ENCODE measurements at places on chromosomes 13 and 19. TPM values are rescaled to one million over a fixed set of nuclear protein-coding genes. Genes with fewer than 3 reads are reported as not detected.

The ZNF441 gene
- 9.3 TPM for polyA plus RNA-seq

The CGB8 gene
- polyA plus RNA-seq: not detected

The FPR1 gene
- polyA plus RNA-seq: 1.5 TPM

The ZNF763 gene
- polyA plus RNA-seq: 2.4 TPM

The CFAP97D2 gene
- polyA plus RNA-seq: not detected

The KLK10 gene
- polyA plus RNA-seq: not detected

The CAPN12 gene
- 31.6 TPM for polyA plus RNA-seq

The PSG1 gene
- not detected for polyA plus RNA-seq

The CEACAM5 gene
- polyA plus RNA-seq: not detected

The PRSS57 gene
- not detected for polyA plus RNA-seq

The DLL3 gene
- 1.5 TPM for polyA plus RNA-seq

The ATXN8OS gene
- not detected for polyA plus RNA-seq

The JAK3 gene
- polyA plus RNA-seq: 56.3 TPM

The ANGPTL8 gene
- not detected for polyA plus RNA-seq

The ATP4B gene
- not detected for polyA plus RNA-seq

The DNAAF3 gene
- not detected for polyA plus RNA-seq

The ATCAY gene
- not detected for polyA plus RNA-seq

The MBD3L3 gene
- not detected for polyA plus RNA-seq

The SBK2 gene
- not detected for polyA plus RNA-seq

The MISP3 gene
- polyA plus RNA-seq: 0.16 TPM

The MEF2B gene
- 1.8 TPM for polyA plus RNA-seq

The ZIC5 gene
- not detected for polyA plus RNA-seq

The CD70 gene
- 28.4 TPM for polyA plus RNA-seq

The LYPD3 gene
- polyA plus RNA-seq: 0.25 TPM

The CYP4F8 gene
- not detected for polyA plus RNA-seq

The DAND5 gene
- polyA plus RNA-seq: not detected

The TDRD12 gene
- not detected for polyA plus RNA-seq

The PTPRS gene
- polyA plus RNA-seq: 0.86 TPM

The AMH gene
- 0.15 TPM for polyA plus RNA-seq
